Hindlimb muscle (tissue), 1 donor: ENCODE measurements at places on chromosomes 6 and 20. TPM values are rescaled to one million over a fixed set of nuclear protein-coding genes. Genes with fewer than 3 reads are reported as not detected.

- no peak for DNase-seq
Measured at GRCh38 chr6:74969591-74970267, 236.1 kb downstream of the COL12A1 start.

DNA sequence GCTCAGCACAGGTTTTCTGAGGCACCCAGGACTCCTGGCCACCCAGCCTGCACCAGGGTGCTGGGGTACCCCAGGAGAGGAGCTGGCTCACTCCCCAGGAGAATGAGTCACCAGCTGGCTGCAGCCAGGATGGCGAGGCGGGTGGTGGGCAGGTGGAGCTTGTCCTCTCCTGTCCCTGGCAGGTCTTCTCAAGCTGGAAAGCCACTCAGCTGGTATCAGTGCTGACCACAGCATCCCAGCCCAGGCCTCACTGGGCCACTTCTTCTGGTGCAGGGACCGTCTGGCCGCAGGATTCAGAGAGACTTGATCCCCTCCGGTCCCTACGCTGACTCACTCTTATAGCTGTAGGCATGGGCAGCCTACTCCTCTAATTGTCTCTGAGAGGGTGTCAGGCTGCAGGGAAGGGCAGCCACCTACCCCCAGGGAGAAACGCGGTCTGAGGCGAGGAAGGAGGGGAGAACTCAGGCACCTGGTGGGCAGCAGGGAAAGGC lies 22.2 kb downstream of the TFEB start:
- no peak for DNase-seq

DNA sequence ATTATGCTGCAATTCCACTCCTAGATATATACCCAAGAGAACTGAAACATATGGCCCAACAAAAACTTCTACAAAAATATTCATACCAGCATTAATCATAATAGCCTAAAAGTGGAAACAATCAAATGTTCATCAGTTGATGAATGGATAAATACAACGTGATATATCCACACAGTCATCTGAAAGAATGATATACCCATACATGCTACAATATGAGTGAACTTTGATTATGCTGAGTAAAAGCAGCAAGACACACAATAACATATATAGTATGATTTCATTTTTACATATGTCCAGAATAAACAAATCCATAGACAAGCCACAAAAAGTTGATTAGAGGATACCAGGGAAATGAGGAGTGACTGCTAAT lies 30.7 kb downstream of the CDK19 start:
- no peak for DNase-seq

DNA sequence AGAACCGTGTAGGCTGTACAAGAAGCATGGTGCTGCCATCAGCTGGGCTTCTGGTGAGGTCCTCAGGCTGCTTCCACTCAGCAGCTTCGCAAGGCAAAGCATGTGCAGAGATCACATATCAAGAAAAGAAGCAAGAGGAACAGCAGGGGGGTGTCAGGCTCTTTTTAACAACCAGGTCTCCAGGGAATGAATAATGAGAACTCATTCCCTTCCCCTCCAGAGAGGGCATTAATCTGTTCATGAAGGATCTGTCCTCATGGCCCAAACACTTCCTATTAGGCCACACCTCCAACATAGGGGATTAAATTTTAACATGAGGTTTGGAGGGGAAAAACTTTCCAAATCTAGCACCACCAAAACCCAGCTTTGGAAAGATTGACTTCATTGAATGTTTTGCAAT lies 20.0 kb downstream of the GINM1 start:
- DNase-seq: no peak

- no peak for DNase-seq
Measured at GRCh38 chr6:106134906-106135634, 48.9 kb downstream of the PRDM1 start.

DNA sequence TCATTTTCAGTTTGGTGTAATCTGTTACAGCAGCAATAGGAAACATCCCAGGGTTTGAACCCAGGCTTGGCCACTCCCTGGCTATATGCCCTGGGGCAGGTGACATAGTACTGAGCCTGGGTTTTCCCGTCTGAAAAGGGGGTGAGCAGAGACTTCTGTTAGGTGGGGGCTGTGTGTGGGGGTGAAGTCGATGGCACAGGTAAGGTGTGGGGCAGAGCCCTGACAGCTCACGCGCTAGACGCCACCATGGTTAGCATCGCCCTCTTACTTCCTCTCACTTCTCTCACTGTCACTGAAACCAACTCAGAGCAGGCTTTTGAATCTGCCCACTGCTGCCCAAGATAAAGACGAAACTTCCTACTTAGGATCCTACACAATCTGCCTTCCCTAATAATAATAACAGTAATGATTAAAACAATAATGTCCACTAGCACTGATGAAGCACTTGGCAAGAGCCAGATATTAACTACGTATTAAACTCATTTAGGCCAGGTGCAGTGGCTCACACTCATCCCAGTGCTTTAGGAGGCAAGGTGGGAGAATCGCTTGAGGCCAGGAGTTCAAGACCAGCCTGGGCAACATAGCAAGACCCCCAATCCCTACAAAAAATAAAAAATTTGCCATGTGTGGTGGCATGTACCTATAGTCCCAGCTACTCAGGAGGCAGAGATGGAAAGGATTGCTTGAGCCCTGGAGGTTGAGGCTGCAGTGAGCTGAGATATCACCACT lies 117.9 kb upstream of the PTPN1 start:
- no peak for DNase-seq

DNA sequence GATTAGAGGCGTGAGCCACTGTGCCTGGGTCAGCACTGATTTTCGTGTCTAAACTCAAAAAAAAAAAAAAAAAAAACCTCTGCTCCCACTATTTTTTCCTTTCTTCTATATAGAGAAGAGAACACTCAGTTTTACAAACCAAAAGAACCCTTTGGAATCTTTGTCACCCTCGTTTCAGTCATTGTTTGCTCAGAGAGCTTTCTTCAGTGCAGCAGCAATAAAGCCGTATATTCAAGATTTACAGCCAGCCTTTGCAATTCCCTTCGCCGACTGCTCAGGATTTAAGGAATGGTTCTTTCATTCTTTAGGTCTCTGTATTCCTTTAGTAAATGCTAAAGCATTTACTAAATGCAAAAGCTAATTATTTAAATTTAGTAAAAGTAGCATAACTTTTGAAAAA lies 20.1 kb downstream of the RIOK1 start:
- no peak for DNase-seq

GRCh38 chr6:24240380-24240928 lies 114.4 kb downstream of the NRSN1 start:
- DNase-seq: no peak

DNA sequence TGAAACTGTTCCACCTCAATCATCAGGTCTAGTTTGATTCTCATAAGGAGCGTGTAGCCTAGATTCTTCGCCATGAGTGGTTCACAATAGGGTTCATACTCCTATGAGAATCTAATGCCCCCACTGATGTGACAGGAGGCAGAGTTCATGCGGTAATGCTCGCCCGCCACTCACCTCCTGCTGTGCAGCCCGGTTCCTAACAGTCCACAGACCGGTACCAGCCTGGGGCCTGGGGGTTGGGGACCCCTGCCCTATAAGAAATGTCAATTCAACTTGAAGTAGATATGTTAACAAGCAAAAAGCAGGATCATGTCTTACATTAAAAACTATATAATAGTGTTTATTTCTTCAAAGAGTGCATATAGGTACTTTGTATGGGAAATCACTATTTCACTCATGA lies 216.5 kb downstream of the COL19A1 start:
- DNase-seq: no peak

GRCh38 chr6:20680697-20681165 lies 146.5 kb downstream of the CDKAL1 start:
- no peak for DNase-seq

DNA sequence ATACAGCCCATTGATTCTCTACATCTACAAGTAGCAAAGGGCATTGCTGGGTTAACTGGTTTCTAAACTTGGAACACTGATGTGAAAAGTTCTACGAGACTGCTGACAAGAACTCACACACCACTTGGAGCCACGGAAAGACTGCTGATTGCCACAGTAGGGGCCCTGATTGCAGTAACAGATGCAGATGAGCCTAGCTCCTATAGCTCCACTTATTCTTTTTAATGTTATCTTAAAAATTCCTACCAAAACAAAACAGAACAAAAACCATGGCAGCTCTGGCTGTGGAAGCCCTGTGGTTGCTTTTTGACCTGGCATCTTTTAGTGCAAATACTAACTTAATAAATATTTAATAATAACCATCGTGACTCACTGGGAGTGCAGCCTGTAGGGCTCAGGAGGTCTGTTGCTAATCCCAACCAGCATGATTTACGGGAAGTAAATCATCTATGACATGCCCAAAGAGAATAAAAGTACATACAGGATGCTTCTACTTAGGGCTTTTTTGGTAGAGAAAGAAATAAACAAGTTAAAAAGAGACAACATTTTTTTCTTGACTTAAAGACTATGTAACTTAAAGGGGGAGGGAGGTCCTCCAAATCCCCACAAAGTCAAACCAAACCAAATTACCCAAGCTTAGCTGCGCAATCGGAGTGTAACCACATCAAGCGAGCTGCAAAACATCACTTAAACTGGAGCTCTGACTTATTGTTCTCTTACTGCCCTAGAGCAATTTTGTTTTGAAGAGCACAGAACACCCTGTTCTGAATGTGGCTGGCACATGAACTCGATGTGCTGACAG lies 87.2 kb downstream of the FKBP5 start:
- DNase-seq: no peak

DNA sequence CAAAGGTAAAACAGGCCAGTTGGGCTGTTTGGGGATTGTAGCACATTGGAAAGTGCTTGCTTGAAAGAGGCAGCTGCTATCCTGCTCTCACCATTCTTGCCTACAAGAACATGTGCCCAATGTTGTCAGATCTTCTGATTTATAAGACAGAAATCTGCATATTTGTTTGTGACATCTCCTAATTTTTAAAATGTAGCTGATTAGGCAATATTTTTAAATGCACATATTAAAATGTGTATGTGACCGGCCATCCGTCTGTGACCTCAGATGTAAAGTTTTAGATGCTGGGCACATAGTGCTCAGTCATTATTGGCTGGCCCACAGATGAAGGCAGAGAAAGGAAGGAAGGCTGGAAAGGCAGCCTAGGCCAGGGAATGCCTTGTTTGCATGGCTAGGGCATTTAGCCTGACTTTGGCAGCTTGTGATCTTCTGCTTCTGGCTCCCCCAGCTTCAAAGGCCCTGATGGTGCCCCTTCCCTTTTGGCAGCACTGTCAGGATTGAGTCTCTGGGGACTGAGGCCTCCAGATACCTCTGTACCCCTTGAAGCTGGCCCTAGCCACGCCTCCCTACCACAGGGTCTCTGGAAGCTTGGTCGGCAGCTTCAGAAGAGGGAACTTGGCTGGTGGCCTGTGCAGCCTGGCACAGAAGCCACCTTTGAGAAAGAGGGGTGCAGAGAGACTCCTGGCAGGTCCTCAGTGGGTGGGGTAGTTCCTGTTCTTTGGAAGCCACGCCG lies 6.4 kb downstream of the SNPH start:
- no peak for DNase-seq

DNA sequence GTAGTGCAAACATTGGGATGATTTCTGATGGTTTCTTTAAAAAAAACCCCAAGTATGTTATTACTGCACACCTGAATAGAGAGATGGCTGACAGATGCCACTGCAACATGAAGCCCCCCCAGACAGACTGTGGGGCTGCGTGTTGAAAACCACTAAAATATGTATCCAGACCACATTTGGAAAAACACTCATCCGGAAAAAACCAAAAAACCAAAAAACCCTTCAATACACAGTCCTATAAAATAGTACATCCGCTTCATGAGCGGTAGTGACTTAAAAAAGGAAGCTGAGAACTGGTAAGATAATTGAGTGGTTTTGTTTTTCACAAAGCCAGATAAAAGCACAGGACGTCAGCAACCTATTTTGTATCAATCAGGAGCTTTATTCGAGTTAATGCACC lies 47.1 kb upstream of the EDN3 start:
- no peak for DNase-seq

Gene FOXC1
- 2.0 TPM for polyA plus RNA-seq

Gene SOX18
- polyA plus RNA-seq: 19.6 TPM

Gene SPDEF
- not detected for polyA plus RNA-seq

Gene PSORS1C1
- polyA plus RNA-seq: 0.85 TPM

Gene CD40
- 7.4 TPM for polyA plus RNA-seq

Gene NHSL1
- 37.3 TPM for polyA plus RNA-seq

Gene PNPLA1
- polyA plus RNA-seq: 0.27 TPM
